ENCODE measurements at places on chromosomes 1 and 21.

DNA sequence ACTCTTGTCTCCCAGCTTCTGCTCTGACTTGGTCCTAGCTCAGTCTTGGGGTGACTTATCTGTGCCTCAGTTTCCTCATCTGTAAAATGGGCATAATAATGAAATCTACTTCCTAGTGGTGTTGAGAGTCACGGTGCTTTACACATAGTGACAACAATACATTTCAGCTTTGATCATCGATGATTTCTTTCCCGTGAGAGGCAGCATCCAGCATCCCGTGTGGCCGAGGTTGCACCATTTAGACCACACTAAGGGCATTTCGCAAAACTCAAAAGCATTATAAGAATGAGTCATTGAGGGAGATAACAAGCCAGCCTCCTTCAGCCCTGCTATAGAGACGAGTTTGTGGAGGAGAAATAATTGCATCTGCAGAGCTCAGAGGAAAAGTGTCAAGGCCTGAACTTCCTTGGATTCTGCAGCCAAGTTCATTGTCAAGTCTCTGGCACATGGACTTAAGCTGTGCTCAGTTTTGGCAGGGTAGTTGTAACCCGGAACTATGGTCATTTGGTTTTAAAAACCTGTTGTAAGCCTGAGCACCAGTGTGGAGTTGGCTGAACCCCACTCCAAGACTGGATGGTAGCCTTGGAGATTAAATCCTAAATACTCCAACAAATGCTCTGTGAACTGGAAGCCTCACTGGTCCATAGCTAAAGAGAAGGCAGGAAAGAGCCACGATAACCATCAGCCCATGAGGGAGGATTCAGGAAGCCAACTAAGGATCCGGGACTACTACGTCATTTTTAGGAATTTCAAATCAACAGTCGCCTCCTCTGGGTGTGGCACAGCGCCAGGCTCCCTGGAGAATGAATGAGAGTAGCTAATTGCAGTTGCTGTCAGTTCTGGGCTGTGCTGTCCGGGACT, 64.2 kb downstream of the TCP10L start:
- peak; percentile 42 for DNase-seq

DNA sequence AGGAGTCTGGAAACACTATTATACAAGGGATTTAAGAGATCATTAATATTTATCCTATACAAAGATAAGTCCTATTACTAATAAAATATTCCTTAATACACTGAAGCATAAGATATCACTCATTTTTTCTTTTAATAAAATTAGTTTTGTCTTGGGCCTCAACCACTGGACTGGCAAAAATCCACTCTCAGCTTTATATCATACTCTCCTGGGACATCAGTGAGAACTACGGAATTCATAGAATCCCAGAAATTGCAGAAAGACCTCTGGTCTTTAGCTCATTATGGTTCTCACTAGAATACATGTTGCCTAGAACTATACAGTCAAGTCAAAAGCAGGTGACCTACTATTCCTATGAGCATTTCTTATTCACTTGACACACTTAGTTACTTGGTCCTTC, 285.0 kb downstream of the LRRC40 start:
- no peak for DNase-seq

- DNase-seq = no peak
Measured at GRCh38 chr1:50605186-50605875, 182.1 kb upstream of the DMRTA2 start.

DNA sequence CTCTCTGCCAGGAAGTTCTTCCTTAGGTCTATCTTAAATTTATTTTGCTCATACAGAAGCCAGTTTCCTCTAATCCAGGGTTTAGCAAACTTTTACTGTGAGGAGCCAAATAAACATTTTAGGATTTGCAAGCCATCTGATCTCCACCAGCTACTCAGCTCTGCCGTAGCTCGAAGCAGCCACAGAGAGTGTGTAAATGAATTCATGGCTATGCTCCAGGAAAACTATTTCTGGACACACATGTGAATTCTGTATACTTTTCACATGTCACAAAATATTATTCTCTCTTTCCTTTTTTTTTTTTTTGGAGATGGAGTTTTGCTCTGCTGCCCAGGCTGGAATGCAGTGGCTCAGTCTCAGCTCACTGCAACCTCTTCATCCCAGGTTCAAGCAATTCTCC, 13.4 kb upstream of the AGTRAP start:
- DNase-seq = no peak

DNA sequence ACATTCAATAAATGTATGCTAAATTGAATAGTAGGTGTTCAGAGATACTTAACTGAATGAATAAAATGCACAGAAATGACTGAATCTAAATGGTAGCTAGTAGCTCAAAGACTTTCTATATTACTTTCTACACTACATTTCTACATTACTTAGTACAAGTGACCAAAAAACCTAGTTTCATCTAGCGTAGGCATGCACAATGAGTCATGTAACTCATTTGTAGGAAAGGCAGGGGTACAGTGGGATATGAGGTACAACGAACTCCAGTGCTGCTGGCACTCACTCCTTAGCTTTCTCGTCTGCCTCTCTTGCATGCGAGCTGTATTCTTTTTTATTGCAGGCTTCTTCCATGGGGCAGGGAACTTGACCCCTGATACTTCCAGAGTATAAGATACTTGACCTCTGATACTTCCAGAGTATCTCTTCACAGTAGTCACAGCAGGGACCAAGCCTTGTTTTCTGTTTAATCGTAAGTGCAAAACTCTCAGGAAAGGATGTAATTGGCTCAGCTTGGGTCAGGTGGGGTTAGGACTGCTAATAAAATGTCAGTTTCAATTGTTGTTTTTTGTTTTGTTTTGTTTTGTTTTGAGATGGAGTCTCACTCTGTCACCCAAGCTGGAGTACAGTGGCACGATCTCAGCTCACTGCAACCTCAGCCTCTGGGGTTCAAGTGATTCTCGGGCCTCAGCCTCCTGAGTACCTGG, 4.9 kb upstream of the ATP2B4 start:
- DNase-seq = no peak

- DNase-seq = no peak
Measured at GRCh38 chr1:228512781-228513198, 25.6 kb downstream of the RNF187 start.

DNA sequence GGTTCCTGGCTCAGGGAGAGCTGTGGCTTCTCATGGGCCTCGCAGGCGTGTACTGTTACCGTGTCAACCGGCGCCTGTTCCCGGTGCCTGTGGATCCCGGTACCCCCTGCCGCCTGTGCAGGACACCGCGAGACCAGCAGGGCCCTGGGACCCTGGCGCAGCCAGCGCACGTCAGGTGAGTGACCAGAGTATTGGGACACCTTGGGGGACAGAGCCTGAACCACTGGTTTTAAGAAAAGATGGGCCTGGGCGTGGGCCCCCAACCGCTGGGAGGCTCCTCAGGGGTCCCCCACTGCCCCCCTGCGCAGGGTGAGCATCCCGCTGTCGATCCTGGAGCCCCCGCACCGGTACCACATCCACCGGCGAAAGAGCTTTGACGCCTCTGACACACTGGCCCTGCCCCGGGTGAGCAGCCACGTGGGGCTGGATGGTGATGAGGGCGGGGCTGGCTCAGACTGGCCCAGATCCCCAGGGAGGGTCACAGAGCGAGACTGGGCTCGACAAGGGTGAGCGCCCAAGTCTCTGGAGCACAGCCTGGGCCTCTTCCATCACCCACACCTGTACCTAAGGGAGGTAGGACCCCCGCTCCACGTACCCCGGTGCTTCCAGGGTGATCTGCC, 10.5 kb downstream of the MIIP start:
- no peak for DNase-seq

GRCh38 chr1:211643324-211644212, 31.9 kb downstream of the NEK2 start:
- DNase-seq = no peak

- no peak for DNase-seq
Measured at GRCh38 chr21:29943885-29944284, 4.1 kb upstream of the GRIK1 start.

GRCh38 chr1:42940851-42941639, 17.6 kb downstream of the SLC2A1 start:
- DNase-seq = no peak

GRCh38 chr1:182668521-182669054, 15.8 kb downstream of the RGS8 start:
- no peak for DNase-seq

DNA sequence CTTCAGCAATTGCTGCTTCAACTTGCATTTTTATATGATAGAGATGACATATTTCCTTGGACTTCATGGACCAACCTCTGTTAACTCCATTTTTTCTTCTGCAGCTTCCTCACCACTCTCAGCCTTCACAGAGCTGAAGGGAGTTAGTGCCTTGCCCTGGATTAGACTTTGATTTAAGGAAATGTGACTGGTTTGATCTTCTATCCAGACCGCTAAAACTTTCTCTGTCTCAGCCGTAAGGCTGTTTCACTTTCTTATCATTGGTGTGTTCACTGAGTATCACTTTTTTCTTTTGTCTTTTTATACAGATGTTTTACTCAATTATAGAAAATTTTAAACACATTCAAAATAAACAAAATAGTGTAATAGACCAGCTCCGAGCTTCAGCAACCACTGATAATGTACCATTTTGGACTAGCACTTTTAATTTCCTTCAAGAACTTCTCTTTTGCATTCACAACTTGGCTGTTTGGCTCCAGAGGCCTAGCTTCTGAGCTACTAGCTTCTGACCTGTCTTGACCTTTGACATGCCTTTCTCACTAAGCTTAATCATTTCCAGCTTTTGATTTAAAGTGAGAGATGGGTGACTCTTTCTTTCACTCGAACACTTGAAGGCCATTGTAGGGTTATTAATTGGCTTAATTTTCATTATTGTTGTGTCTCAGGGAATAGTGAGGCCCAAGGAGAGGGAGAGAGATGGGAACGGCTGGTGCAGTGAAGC, 9.3 kb downstream of the NEK7 start:
- DNase-seq = no peak

- no peak for DNase-seq
Measured at GRCh38 chr1:234916840-234917239, 211.8 kb downstream of the TOMM20 start.

DNA sequence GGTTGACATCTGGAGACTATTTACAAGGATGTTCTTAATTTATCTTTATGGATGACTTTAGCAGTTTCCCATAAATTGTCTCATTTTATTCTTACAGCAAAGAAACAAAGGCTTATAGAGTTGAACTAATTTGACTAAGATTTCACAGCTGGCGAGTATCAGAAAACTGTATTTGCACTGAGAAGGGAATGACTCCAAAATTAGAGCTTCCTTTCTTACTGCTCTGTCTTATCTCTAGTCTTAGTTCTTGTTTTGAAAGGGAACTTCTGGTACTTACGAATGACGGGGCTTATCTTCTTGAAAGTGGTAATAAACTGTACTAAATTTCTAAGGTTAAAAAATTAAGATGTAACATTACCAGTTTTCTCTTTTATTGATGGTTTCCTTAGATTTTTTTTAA, 13.6 kb downstream of the CNST start:
- DNase-seq = no peak

GRCh38 chr1:116765962-116766361, 11.7 kb downstream of the CD2 start:
- DNase-seq = no peak

- no peak for DNase-seq
Measured at GRCh38 chr1:185514311-185514710, 197.3 kb upstream of the IVNS1ABP start.

DNA sequence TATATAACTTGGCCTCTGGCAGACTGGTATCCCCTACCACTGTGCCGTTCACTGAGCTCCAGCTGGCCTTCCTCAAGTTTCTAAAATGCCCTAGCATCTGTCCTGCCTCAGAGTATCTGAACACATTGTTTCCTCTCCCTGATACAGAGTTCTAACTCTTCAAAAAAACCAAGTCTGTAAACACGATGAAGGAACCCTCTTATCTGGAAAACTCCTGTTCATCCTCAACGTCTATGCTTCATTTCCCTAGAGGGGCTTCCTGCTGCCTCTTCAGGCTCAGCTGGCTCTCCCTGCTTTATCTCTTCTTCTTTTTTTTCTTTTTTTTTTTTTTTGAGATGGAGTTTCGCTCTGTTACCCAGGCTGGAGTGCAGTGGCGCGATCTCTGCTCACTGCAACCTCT, 5.6 kb downstream of the BSDC1 start:
- DNase-seq = no peak

DNA sequence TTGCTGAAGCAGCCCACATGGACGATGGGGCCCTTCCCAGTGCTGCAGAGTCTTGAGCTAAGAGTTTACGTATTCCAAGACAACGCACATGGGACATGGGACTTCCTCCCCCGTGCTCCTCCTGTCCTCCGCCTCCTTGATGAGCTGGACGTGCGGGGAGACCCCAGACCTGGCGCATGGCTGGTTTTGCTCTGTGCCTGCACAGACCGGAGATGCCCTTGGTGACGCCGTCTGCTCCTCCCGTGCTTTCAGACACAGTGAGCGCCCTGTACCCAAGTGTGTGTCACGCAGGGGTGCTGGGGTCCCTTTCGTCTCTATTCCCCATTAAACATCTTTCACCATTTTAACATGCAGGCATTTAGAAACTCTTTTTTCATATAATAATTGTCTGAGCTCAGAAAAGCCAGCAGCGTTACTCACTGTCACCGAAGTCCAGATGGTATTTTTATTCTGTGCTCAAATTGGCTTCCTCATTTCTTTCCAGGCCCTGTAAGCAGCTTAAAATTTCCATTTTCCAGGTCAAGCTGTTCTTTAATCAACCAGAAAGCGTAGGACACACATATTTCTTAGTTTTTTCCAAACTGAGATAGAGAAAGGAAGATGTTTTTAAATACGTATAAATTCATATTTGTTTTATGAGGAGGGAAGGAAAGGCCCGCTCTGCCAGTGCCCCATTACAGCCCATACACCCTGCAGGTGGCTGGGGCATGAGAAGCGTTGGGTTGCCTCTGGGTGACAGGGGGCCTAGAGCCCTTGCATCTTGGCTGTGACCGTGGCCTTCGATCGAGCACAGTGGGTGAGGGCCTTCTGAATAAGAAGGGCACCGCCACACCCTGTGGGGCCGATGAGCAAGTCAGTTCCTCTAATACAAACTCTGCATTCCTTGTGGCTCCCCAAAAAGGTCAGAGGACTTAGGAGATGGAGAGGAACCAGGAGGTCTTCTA, 17.9 kb upstream of the ZBTB21 start:
- DNase-seq = no peak

GRCh38 chr21:42466700-42467099, 29.3 kb downstream of the RSPH1 start:
- no peak for DNase-seq

- DNase-seq = no peak
Measured at GRCh38 chr1:8939362-8939995, 6.2 kb upstream of the CA6 start.

- no peak for DNase-seq
Measured at GRCh38 chr1:21290546-21290944, 282 bp upstream of the ECE1 start.

DNA sequence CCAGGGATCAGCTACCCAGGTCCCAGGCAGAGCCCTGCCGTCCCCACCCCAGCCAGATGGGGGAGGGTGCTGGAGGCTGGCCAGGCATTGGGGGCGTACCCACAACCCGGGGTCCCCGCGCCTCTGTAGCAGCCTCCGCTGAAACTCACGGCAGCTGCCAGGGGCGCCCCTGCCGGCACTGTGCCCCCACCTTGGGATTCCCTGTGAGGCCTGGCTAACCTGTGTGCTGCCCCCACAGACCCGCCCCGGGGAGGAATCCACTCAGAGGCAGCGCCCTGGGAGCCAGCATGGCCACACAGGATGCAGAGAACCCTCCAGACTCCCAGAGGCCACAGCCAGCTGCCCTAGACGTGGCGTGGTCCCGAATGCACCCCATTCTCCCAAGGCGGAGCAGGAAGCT, 3.8 kb downstream of the DVL1 start:
- no peak for DNase-seq

- no peak for DNase-seq
Measured at GRCh38 chr1:98559291-98559690, 102.2 kb upstream of the SNX7 start.

All from hippocampal formation (tissue), 2 donors.